ENCODE measurements at places on chromosomes 2 and 18.

- DNase-seq: no peak
Observed at GRCh38 chr18:25192065-25192464, 159.9 kb downstream of the ZNF521 start.

DNA sequence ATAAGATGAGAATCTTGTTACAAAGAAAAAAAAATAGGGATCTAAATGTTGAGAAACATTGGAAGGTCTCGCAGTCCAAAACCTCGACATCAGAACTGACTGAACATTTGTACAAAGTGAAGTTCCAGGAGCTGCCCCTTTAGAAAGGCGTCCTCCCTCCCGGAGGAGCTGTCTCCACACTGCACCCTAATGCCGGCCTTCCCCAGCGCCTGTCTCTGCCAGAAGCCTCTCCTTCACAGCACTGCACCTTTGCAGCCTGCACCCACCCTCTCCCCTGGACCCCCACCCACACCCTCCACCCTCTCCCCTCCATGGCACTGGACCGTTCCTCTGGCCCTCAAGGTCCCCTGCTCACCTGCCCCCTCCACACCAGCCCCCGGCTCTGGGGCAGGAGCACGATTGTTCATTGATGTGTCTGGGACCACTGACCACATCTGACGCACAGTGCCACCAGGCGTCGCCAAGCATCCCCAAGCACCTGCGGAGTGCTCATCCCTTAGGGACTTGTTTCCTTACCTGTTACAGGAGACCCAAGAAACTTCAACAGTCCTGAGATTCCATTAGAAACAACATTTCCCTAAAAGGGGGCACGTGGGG lies 90.3 kb upstream of the SNTG2 start:
- no peak for DNase-seq

- no peak for DNase-seq
Observed at GRCh38 chr2:55364189-55365055, 55.2 kb downstream of the CCDC88A start.

DNA sequence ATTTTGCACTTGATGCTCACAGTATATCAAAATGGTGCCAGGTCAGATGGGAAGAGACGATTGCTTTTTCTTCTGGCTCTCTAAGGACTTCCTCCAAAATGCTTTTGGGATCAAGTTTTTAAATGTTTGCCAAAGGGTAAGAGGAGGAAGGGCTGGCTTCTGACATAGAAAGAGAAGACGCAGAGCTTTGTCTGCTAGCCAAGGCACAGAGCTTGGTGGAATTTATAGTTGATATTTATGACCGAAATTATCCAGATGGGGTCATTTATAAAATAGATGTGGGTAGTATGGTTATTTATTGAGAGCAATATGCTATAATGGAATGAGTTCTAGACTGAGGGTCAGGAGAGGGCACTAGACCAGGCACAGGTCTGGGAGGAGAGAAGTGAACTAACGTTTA lies 193.3 kb downstream of the FSHR start:
- no peak for DNase-seq

- peak; percentile 62 for DNase-seq
Observed at GRCh38 chr2:98479959-98480524, 35.4 kb downstream of the INPP4A start.

- DNase-seq: no peak
Observed at GRCh38 chr2:23601301-23601965, 216.5 kb downstream of the KLHL29 start.

All from stimulated activated naive CD8-positive, alpha-beta T cell treated with anti-CD3 and anti-CD28 coated beads, Interleukin-15, amount 100 ng/mL, for 72 hours (primary cell).